ENCODE measurements at places on chromosomes 3 and 15. TPM values are rescaled to one million over a fixed set of nuclear protein-coding genes. Genes with fewer than 3 reads are reported as not detected.
A peak's percentile ranks its signal among the peaks of the same experiment; 100 is the strongest.

GRCh38 chr3:161690299-161690620, 193.7 kb downstream of the OTOL1 start:
- DNase-seq, result no peak

GRCh38 chr3:178435575-178435974, 100.7 kb upstream of the KCNMB2 start:
- DNase-seq, result no peak

DNA sequence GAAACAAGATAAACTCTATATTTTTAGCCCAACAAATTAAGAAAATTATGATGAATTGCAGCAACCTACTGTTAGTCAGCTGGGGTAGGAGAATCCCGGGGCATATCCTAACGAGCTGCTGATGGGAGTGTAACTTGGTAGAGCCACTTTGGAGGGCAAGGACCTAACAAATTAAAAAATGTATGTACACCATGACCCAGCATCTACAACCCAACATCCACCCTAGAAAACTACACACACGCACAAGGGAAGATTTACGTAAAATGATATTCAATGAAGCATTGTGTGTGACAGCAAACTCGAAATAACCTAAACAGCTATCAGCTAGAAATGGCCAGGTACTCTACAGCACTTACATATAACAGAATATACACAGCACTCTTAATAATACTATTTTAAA, 1.9 kb downstream of the BCL2A1 start:
- DNase-seq, result no peak

The AMOTL2 gene
- 46.0 TPM for total RNA-seq

- DNase-seq, result no peak
These were observed 59.7 kb downstream of the LSM3 start for GRCh38 chr3:14238356-14238755.

- DNase-seq, result no peak
These were observed 15.2 kb upstream of the CLEC3B start for GRCh38 chr3:45010811-45011333.

DNA sequence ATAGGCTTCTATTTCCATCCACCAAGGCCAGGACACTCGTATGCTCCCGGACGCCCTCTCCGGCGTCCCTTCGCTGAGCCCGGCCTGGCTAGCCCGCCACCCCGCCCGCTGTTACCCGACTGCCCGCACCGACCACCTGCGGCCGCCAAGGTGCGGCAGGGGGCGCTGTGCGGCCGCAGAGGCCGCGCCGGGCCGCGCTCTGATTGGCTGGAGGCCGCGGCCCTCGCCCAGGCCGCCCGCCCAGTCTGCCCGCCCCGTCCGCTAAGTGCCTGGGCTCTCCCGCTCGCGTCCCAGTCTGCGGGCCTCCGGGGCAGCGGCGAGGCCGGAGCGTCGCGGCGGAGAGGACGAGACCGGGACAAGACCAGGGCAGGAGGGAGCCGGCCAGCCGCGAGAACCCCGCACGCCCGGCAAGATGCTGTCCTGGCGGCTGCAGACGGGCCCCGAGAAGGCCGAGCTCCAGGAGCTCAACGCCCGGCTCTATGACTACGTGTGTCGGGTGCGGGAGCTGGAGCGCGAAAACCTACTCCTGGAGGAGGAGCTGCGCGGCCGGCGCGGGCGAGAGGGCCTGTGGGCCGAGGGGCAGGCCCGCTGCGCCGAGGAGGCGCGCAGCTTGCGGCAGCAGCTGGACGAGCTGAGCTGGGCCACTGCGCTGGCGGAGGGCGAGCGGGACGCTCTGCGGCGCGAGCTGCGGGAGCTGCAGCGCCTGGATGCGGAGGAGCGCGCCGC, at the start of gene SYNM:
Gene SYNM, plus strand, starts transcription at position 293 of the 726 bp plus-strand sequence. Its CDS starts 120 bp downstream, at position 413.
- peak; percentile 99 for DNase-seq

The LYZL4 gene
- total RNA-seq, result not detected

- DNase-seq, result peak; percentile 44
These were observed 692 bp downstream of the UBE2E2 start for GRCh38 chr3:23203708-23204330.

- DNase-seq, result no peak
These were observed 25.5 kb downstream of the SLC35A5 start for GRCh38 chr3:112587336-112587735.

The ALDH1A2 gene
- 0.10 TPM for total RNA-seq

DNA sequence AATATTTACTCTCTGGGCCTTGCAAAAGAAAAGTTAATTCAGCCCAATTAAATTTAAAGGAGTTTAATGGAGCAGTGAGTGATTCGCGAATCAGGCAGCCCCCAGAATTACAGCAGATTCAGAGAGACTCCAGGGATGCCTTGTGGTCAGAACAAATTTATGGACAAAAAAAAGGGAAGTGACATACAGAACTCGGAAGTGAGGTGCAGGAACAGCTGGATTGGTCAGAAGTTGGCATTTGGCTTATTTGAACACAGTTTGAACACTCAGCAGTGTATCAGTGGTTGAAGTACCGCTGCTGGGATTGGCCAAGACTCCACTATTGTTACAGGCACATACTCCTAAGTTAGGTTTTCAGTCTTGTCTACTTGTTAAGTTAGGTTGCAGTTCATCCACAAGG, 145.0 kb upstream of the GAP43 start:
- DNase-seq, result no peak

- DNase-seq, result peak; percentile 7
These were observed 7.3 kb downstream of the GMNC start for GRCh38 chr3:190855151-190855550.

DNA sequence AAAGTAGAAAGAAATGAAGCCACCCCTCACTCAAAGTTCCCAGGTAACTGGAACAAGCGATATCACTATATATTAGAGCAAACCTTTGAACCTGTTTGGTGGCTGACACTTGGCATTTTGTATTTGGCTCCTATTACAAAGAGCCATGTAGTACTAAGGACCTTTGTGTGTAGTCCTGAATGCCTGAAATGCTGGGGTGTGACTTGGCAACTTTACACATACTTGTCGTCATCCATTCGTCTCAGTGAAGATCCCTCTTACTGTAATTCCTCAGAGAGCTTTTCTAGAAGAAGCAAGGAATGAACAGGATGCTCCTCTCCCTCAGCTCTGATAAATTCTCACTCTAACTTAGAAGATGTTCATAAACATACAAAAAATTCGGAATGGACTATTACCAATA, 216.1 kb upstream of the CDIN1 start:
- DNase-seq, result no peak

The SCG3 gene
- 19.0 TPM for total RNA-seq

- no peak for DNase-seq
These were observed 28.8 kb upstream of the SKOR1 start for GRCh38 chr15:67796196-67797127.

GRCh38 chr15:69763831-69764230, 311.2 kb downstream of the RPLP1 start:
- DNase-seq, result no peak

DNA sequence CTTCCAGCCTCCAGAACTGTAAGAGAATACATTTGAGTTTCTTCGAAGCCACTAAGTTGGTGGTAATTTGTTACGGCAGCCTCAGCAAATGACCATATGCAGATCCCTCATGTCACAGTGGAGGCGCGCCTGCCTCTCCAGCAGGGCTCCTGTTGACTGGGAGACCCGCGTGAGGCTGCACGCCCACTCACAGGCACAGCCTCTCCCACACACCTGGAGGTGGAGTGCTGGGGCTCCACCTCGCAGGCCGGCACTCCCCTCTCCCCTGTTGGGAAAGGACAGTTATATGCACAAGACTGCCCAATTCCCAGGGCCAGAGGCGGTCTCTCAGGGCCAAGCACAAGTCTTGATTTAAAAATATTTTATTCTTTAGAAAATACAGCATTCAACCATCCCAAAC, 2.8 kb upstream of the TLR9 start:
- peak; percentile 35 for DNase-seq

DNA sequence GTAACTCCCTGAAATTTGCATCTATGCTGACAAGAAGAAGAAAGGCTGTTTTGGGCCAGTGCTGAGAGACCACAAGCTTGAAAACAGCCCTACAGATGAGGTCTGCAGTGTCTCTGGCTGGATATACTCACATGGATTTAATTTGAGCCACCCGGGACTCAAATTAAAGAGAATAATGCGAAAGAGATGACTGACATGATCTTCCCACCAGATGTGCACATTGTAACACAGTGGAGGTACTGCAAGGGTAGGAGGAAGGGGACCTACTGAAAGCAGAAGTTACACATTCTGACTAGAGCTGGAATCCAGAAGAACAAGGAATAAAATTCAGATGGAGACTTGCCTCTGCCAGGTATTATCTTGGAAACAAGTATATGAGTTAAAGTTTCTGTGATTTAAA, 728.3 kb upstream of the SGO1 start:
- DNase-seq, result no peak

DNA sequence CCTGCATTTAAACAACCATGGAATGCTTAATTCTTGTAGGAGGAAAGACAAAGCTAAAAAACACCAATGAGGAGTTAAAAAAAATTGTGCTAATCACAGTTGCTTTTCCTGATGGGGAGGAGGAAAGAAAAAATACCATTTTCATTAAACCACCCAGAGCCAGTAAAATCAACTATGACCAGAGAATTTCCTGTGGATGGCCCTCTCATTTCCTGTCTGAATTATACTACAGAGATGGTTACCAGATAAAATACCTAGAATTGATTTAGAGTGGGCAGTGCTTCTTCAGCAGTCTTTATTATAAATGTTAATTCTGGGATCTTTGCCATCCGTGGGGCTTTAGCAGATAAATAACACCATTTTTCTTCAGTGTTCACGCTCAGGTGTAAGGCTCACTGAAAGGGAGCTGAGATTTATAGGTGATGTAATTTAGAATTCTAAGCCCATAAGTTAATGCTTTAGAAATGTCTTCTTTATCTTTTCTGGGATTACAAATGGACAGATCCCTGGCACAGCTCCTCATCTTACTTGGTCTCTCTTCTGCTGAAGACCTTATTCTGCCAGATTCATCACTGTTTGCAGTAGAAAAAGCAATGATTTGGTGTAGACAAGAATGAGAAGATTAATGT, 37.9 kb downstream of the RETNLB start:
- DNase-seq, result no peak

DNA sequence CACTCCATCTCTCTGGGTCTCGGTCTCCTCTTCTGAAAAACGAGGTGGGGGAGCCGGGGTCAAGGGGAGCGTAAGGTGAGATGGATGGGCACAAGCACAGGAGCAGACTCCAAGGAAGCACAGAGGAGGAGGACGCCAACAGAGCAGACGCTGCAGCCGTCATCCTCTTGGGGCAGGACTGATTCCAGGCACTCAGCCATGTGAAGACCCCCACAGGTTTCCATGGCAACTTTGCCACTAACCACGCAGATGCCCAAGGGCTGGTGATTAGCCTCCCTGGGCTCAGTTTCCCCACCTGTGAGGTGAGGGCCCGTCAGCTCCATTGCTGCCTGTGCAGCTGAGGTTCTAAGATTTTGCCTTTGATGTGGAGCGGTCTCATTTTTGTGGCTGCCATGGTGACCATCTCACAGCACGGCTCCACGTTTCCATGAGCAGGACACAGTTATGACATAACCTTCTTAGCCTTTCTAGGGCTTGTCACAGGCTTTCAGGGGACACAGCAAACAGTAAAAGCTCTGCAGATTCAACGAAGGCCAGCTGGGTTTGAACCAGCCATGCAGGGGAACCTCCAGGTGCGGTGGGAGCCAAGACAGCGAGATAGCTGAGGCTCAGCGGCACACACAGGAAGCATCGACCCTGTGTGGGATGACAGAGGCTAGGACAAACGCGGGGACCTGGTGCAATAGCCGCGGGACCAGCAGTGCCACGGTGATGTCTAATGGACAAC, 170.3 kb downstream of the NUP210 start:
- DNase-seq, result no peak

- no peak for DNase-seq
These were observed 20.2 kb downstream of the DUOX2 start for GRCh38 chr15:45093622-45094357.

DNA sequence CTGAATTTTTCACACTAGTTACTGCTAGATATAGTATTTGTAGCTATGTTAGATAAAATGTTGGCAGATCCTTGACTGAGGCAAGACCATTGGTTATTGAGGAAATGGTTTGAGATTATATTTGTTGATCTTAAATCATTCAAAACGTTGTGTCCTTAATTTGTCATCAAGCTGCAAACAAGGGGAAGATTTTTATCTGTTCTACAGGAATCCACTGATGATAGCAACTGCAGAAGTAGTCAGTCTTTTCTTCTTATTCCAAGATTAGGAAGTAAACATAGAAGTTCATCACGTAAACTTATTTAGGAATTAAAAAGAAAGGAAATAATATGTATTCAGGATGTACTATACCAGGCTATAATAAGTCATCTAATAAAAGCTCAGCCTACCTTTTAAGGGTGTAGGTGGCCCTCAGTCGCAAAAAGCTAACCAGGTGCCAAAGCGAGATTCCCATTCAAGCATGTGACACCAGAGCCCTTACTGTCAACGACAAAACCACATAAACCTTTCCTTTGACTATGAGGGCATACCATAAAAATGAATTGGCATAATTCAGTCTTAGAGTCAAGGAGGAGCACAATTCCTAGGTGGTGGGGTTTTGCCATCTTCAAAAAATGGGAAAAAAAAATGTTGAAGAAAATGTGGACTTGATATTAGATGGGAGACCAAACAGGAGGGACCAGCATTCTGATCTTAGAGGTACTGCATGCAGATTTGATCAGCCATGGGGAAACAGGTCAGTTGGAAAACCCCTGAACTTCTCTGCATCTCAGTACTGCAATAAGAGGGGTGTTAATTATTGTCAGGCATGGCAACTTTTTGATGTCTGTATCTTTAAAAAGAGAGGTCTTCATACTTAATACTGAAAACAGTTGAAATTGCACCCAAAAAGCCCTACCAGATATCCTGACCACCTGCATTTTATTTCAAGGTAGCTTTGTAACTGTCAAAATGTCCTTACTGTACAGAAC, 212.5 kb upstream of the UBE2E1 start:
- no peak for DNase-seq

- DNase-seq, result no peak
These were observed 25.9 kb downstream of the MYO9A start for GRCh38 chr15:72092006-72092405.

The SMCO1 gene
- total RNA-seq, result not detected

DNA sequence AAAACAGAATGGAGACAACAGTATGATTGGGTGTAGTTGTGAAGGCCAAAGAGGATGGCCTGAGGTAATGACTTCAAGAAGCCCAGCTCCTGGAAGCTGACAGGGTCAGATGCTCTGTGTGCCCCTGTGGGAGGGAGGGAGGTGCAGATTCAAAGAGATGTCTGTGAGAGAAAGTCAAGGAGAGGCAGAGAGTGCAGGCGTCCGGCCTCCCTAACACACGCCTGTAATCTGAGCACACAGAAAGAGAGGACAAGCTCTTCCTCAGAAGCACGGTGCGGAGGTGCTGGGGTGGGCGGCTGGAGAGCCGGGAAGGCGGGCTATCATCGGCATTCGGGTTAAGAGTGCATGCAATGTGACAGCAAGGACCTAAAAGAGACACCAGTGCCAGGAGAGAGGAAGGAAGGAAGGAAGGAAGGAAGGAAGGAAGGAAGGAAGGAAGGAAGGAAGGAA, 238.2 kb upstream of the HES1 start:
- DNase-seq, result no peak

The SKOR1 gene
- total RNA-seq, result 0.11 TPM

The TNFSF10 gene
- not detected for total RNA-seq

DNA sequence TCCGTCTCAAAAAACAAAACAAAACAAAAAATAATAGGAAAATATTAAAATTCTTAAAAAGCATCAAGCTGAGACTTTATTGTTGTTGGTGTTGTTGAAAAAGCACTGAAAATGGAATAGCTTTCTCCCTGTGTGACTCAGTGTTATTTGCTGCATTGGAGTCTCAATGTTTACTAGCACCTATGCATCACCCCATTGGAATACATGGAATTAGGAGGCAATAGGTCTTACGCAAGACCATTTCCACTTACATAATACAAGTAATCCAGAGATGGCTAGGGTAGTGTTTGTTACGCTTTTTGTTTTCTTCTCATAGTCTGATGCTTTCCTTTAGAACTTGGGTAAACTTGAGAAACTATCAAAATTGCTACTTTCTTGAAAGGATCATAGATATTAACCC, 15.2 kb downstream of the GXYLT2 start:
- no peak for DNase-seq

Measured in H7 (cell line).